ENCODE measurements at places on chromosomes 2 and 18. TPM values are rescaled to one million over a fixed set of nuclear protein-coding genes. Genes with fewer than 3 reads are reported as not detected.
A peak's percentile ranks its signal among the peaks of the same experiment; 100 is the strongest.

POLE4 gene
- 117 TPM for total RNA-seq

MARCO gene
- 2.4 TPM for total RNA-seq

DSC1 gene
- not detected for total RNA-seq

CROCC2 gene
- total RNA-seq: not detected

TMEM198 gene
- 6.3 TPM for total RNA-seq

GPR35 gene
- 0.81 TPM for total RNA-seq

CCDC68 gene
- total RNA-seq: 3.3 TPM

CYP27A1 gene
- not detected for total RNA-seq

GRCh38 chr2:110877031-110877827 lies 144.9 kb downstream of the ACOXL start:
- no peak for DNase-seq

DNA sequence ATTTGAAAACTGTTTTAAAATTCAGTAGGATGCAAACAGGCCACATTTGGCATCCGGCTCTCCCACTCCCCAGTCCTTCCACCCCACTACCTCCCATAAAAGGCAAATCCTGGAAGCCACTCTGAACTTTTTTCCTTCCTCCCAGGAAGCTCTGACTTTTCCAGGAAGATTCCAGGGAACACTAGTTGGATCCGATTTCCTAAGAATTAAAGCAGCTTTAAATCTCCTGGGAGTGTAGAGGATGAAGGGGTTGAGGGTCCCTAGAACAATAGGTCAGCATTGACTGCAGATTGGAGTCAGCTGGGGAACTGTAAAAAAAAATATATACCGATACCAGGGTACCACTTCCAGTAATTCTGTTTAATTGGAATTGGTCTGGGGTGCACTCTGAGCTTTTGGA lies 76.9 kb downstream of the CRIM1 start:
- no peak for DNase-seq

GRCh38 chr2:151976945-151977353 lies 121.9 kb downstream of the CACNB4 start:
- DNase-seq: no peak

- DNase-seq: no peak
These were observed 18.9 kb downstream of the ADI1 start for GRCh38 chr2:3500326-3500899.

- DNase-seq: no peak
These were observed 28.0 kb upstream of the SMIM21 start for GRCh38 chr18:75455249-75456198.

DNA sequence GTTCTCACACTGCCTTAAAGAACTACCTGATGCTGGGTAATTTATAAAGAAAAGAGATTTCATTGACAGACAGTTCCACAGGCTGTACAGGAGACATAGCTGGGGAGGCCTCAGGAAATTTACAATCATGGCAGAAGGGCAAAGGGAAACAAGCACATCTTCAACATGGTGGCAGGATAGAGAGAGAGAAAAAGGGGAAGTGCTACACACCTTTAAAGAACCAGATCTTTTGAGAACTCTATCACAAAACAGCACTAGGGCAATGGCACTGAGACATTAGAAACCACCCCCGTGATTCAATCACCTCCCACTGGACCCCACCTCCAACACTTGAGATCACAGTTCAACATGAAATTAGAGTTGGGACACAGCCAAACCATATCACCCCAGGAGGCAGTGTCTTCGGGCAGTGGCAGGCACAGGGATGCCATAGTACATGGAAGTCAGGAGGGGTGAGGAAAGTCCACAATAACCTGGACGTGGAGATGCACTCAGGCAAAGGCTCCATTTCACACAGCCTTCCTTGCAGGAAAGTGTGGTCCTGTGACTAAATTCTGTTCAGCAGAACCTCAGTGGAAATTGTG lies 120.4 kb upstream of the SERPINE2 start:
- no peak for DNase-seq

DNA sequence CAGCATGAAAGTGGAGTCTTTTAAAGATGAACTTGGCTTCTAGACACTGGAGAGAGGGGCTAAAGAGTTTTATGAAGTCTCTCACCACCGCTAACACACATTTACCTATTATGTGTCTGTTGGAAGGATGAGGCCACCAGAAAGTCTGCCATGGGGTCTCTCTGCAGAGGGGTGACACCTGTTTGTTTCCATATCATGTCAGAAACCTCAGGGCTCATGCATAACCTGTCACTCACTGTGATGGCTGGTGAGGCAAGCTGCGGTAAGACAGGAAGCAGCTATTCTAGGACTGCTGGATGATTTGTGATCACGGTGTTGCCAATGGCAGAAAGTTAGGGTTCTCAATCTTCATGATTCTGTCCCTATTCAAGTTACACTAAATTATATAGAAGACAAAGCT lies 60.8 kb upstream of the DNMT3A start:
- DNase-seq: no peak

GRCh38 chr2:74576863-74577229 lies 22.3 kb downstream of the DOK1 start:
- DNase-seq: peak; percentile 35

- no peak for DNase-seq
These were observed 67.2 kb upstream of the FRZB start for GRCh38 chr2:182933629-182934028.

GRCh38 chr2:68089961-68090360 lies 27.2 kb upstream of the C1D start:
- no peak for DNase-seq

- no peak for DNase-seq
These were observed 304.0 kb upstream of the MYT1L start for GRCh38 chr2:2635025-2635528.

DNA sequence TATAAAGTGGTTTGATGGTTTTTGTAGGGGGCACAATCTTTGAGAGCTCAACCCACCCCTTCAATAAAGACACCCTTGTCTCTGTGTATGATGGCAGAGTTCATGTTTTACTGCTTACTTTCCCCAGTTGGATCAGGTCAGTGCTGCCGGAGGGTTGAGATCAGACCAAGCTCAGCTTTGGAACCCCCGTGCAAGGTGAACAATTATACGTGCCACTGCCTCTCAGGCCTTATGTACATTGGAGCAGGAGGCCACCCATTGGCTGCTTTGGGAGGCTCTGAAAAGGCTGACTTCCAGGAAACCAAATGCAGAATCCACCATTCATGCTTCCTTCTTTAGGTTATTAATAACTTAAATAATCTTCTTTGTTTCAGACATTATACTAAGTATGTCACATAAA lies 103.4 kb upstream of the EPAS1 start:
- DNase-seq: no peak

DNA sequence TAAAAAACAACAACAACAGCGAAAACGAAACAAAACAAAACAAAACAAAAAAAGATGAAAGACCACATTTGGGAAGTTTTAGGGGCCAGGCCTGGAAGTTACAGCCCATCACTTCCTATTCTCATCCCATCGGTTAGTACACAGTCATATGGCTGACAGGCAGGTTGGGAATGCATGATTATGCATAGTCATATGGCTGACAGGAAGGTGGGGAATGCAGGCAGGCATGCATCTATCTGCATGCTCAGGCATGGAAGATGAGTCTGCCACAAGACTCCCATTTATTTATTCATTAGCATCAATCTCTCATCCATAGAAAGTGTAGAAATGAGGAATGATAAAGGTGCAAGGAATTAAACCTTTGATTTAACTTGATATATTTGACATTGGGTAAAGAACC lies 325.3 kb upstream of the MEX3C start:
- no peak for DNase-seq

- DNase-seq: no peak
These were observed 133.1 kb upstream of the CCDC195 start for GRCh38 chr2:224849264-224849663.

Data from MCF 10A (cell line).